Osteoblast (primary cell): ENCODE measurements at places on chromosomes 11 and 22. TPM values are rescaled to one million over a fixed set of nuclear protein-coding genes. Genes with fewer than 3 reads are reported as not detected.
A peak's percentile ranks its signal among the peaks of the same experiment; 100 is the strongest.

GRCh38 chr11:65188486-65188885 is 6.8 kb downstream of the CAPN1 start:
- DNase-seq: no peak

Gene E2F8
- total RNA-seq: 0.29 and 0.36 TPM in 2 replicates

GRCh38 chr11:130167146-130167545 is 7.6 kb downstream of the ST14 start:
- DNase-seq: no peak

Gene UPB1
- total RNA-seq: under 0.01 TPM in 1 of 2 replicates, not detected in the other

Gene OR8D1
- total RNA-seq: not detected in 2 replicates

Gene RAB36
- 7.6 and 8.5 TPM in 2 replicates for total RNA-seq

DNA sequence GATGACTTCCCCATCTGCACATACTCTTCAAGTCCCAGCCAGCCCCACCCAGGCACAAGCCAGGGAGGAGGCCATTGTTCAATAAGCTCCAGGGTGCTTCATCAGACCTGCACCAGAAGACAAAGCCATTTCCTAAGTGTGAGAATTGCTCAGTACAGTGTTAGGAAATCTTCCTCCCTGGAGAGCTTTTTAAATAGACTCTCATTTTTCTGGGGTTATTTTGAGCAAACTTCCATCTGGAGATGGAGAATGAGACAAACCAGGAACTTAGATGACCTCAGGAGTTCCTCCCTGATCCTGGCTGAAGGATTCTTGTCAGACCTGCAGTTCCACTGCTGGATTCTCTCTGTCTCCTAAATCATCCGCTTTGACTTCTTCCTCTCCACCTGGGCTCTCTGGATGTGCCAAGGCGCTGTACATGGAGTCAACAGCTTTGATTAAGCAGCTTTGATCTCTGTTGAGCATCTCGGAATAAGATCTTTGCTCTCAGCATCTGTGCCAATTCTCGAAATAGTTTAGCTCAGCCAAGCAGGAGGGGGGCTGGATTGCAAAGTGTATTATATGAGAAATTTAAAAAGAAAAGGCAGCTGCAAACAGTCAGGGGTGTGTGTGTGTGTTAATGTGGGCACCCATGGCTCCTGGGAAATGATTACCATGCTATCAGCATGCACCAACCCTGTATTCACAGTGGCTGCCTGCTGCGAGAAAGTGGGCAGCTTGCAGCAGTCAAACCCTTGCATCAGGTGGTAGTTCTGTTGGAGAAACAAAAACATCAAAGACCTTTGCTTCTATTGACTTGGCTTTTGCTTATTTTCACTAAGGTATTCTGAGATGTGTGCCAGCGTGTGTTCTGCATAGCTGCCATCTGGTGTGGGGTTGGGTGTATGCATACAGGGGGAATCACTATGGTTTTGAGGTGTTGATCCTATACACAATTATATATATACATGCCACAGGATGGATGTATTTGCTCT is 70.2 kb upstream of the NAV2 start:
- DNase-seq: no peak

DNA sequence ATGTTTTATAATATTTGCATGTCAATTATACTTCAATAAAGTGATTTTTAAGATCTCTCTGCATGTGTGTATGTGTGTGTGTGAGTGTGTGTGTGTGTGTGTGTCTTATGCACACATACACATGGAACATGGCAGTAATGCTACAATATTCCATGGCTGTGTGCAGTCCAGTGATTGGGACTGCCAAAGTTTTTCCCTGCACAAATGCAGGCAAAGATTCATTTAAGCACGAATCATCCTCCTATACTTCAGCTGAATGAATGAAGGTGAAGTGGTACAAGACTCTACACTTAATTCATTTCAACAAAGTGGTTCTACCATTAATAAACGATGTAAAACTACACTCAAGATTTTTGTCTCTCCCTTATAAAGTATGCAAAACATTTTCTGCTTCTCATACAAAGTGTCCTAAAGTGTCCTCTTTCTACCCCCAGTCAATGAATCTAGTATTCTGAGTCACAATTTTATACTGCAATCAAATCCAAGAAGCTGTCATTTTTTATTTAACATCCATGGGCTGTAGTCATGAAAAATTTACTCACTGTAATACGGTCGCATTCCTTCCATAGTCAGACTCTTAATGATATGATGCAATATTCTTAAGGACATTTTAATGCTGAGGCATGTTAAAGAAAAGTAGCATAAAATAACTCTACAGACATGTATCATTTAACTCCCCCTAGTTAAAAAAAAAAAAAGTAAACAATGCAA is 132.4 kb downstream of the TTC28 start:
- DNase-seq: peak; percentile 58

Gene RPUSD4
- total RNA-seq: 36.2 and 36.8 TPM in 2 replicates

Gene TTC36
- 1.1 and 1.2 TPM in 2 replicates for total RNA-seq

DNA sequence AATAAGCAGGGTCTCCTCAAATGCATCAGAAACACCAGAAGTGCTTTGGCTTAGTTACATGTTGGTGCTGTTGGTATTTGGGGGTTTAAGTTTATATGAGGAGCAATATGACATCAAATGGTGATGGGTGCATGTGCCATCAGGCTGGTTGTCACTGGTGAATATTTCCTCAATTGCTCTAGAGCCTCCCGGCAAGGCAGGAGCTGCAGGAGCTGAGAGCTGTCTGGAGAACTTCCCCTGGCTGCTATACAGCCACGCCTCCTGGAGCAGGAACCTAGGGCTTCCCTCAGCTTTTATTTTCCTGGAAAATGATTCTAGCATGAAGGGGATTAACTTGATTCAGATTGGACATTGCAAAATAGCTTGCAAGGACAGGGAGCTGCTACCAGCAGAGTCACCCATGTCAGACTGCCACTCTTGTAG is 15.8 kb downstream of the IGLL5 start:
- peak; percentile 53 for DNase-seq

DNA sequence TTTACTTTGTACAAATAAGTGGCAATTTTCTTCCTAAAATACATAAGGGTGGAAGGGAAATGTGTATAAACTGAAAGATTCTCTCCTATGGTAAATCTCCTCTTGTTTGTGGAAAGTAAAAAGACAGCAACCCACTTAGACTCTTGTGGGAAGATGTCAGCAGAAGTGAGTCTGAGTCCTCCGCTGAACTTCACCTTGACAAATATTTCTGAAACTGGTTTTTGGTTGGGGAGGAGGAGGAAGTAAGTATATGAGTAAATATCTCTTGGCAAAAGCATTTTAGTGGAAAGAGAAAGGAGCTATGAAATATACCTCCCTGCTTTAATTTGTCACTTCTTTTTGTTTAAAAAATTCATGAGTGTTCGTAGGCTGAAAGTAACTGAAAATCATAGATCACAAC is 196.2 kb downstream of the KIRREL3 start:
- DNase-seq: no peak

Gene TRIM6
- 3.6 and 3.8 TPM in 2 replicates for total RNA-seq
